Astrocyte (in vitro differentiated cells and primary cell): ENCODE measurements at places on chromosomes 4 and X.

DNA sequence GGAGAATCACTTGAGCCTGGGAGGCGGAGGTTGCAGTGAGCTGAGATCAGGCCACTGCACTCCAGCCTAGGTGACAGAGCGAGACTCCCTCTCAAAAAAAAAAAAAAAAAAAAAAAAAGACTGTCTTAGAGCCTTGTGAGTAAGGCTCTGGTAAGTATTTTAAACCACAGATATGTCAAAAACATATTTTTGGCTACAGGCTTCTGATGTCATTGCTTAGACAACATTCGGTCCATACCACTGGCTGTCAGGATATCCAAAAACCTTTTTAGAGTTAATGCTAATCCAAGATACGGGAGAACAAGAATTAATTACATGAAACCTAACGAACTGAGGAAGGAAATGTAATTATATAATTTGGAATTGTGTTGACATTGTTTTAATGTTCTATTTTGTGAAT is 999.5 kb upstream of the PABPC4L start:
- DNase-seq, result peak; percentile 74

GRCh38 chr4:121070696-121071639 is 1.4 kb downstream of the NDNF start:
- no peak for DNase-seq

GRCh38 chr4:33914386-33914785 is 2329.9 kb downstream of the ARAP2 start:
- DNase-seq, result no peak

- no peak for DNase-seq
These were observed 610.2 kb downstream of the UBE2NL start for GRCh38 chrX:144494074-144494473.

GRCh38 chr4:88008743-88009171 is 1.3 kb downstream of the PKD2 start:
- DNase-seq, result peak; percentile 70

DNA sequence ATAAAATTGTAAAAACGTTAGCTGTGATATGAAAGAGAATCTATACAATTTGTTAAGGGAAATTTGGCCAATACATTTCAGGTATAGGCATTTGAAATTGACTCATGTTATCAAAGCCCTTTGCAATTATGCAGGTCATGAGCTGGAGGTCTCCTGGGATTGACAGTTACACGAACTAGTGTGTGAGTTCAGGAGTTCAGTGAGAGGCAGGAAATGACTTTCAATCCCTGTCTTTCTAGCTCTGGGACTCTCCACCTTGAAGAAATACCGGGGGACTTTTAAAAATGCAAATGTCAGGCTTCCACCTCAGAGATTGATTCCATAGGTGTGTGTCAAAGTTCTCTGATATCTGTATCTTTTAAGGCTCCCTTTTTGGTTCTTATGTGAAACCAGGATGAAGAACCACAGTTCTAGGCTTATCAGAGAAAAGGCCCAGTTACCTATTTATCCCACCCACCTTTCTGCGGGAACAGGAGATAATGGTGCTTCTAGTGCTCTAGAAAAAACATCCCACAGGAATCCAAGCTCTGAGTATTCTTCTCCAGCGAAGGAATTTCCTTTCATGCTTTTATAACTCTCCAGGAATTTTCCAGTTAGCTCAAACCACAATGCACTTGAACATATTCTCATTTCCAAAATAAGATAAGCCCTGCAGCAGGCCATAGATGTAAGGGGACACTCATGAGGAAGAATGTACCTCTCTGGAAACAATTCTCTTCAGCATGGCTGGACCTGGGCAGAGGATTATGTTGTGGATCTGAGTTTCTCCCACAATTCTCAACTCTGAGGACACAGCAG is 501.0 kb downstream of the IDS start:
- DNase-seq, result peak; percentile 66

DNA sequence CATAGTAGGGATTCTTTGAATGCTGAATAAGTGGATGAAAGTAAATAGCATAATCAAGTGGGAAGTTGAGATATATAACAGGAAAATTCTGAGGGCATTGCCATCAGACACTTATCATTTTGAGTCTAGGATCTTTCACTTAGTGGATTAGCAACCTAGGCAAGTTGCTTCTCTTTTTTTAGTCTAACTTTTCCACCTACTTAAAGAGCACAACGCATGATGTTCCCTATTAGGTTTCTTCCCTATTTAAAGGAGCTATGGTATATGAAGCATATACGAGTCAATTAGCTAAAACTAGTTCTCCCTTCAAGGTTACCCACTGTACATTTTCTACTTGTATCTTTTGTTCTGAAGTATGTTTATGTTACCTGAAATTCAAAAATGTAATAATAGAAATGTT is 67.1 kb upstream of the HS3ST1 start:
- no peak for DNase-seq

GRCh38 chrX:14916017-14916674 is 42.9 kb downstream of the MOSPD2 start:
- peak; percentile 84 for DNase-seq

- DNase-seq, result no peak
These were observed 192.1 kb upstream of the PCDH10 start for GRCh38 chr4:132956962-132957361.

DNA sequence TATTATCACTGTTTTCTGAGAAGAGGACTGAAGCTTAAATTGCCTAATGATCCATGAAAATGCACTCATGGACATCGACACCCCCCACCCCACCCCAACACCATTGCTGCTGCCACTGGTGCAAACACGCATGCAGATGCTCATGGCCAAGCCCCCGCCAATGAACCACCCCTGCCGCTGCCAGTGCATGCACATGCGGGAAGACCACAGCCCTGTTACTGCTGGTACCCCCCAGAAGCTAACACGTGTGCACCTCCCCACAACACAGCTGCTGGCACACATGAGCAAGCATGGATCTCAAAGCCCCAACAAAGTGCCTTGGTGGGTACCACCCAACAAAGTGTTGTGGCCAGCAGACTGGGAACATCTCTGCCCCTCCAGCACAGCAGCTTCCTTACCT is 594.1 kb upstream of the FAT1 start:
- DNase-seq, result no peak

DNA sequence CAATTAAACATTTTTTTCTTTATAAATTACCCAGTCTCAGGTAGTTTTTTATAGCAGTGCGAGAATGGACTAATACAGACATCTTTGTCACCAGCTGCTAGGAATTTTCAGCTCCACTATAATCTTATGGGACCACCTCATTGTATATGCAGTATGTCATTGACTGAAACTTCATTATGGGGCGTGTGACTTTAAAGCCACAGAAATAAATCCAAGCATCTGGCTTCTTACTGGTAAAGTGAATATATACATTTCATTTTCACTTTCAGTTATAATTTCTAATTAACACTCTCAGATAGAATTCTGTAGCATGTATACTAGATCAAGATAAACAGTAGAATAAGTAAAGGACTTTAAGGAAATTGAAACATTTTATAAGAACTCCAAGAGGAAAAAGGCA is 21.9 kb downstream of the IL15 start:
- no peak for DNase-seq

DNA sequence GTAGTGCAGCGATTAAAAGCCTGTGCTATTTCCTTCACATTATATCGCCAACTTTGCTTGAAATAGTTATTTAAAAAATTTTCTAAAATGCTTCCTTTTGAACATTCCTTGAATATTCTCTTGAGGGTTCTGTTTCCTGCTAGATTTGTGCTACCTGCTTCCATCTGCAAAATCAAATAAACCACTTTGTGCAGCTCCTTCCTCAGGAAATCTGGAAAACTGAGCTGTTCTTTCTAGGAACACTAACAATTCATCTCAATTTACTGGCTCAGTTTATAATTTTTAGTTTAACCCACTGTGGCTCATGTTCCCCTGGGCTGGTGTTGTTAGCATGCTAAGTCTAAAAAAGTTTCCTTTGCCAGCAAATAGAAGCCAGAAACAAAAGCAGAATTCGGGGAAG is 88.1 kb upstream of the LCORL start:
- DNase-seq, result no peak

- DNase-seq, result no peak
These were observed 33.4 kb downstream of the SEPTIN6 start for GRCh38 chrX:119659522-119659921.

- DNase-seq, result no peak
These were observed 94.8 kb upstream of the LANCL3 start for GRCh38 chrX:37476571-37477170.

GRCh38 chr4:10083331-10083771 is 33.2 kb downstream of the WDR1 start:
- no peak for DNase-seq

GRCh38 chr4:139774759-139775487 is 109.3 kb downstream of the MGST2 start:
- no peak for DNase-seq

DNA sequence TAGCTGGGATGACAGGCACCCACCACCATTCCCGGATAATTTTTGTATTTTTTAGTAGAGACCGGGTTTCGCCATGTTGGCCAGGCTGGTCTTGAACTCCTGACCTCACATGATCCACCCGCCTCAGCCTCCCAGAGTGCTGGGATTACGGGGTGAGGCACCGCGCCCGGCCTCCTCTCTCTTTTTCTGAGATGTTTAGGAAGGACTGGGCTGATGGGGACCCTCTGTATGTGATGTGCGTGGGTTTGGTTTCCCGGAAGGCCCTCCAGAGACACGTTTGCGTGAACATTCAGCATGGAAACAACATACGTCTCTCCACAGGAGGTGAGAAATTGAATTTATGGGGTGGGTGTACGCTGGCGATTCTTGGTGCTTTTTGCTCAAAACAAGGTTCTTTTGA is 18.6 kb downstream of the SHOX start:
- DNase-seq, result no peak
